ENCODE measurements at places on chromosomes 7 and 10.

DNA sequence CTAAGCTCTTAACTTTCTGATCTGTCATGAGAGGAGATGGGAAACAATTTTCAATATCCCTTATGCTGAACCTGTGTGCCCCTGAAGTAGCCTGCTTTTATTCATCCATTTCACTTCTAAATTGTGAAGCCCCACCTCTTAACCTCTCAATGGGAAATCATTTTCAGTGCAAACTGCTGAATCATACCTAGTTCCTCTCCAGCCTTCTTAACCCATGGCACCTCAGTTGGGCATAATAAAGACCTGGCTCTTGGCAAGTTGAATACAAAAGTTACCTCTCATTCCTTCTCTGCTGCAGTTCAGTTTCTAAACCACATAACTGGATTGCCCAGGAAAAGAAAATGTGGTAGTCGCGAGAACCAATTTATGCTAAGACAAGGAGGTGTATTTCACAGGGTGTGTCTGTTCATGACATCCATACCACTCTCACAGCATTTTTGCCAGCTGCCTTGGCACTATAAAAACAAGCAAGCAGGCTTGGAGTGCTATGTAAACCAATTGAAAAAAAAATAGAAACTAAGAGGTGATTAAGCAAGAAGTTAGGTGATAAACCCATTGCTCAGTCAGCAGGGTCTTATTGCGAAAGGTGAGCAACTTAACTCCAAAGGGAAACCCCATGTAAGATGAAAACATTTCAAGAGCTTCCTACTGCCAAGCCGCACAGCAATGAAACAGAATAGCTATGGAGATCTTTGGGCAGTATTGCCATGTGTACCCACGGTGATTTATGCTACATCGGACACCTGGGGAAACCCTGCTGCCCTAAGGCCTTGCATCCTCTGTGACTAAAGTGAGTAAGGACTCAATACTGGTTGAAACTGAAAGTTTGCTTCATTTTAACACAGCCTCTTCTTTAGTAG lies 57.0 kb upstream of the DKK1 start:
- no peak for DNase-seq

DNA sequence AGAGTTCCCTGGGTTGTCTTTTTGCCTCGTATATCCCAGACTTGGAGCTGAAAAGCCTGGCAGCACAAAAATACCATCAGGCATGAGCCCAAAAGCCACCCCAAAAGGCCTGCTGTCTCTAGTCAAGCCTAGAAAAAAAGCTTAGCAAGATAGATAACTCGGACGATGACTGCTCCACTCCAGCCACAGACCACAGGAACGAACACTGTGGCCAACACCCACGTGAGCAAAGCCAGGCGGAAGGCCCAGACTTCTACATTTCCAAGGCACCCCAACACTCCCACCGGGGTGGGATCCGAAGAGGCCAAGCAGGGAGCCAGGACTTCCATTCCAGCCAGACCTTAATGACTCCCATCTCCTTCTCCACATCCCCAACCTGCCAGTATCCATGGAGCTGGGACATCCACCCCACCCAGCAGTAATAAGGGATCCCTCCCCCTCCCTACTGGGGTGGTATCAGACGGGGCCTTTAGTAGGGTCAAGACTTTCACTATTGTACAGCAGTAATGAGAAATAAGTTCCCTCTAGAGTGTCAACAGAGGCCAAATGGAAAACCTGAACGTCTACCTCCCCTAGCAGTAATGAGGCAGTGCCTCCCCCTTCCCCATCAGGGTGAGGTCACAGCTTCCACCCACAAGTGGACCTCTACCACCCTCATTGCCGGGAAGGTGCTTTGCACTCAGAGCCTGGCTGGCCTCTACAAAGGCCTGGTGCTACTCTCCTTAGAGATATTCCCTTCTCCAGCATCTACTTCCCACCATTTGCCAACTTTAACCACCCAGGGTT lies 23.0 kb downstream of the PRLHR start:
- no peak for DNase-seq

GRCh38 chr10:112986544-112987190 lies 36.6 kb downstream of the TCF7L2 start:
- DNase-seq: no peak

DNA sequence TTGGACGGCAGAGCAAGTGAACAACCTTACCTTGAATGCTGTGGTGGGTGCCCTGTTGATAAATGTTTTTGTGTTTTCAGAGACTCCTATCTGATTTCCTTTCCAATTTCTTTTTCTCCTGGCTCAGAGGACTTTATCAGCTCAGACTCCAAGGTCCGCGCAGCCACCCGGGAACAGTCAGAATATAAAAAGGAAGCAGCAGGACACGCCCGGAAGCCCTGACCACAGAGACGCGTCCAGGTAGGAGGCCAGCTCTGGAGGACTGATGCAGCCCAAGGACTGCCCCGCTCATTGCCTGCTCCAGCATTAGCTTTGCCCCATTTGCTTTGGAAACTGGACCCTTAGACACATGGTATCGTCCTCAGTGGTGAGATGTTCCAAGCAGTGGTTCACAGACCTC lies 61.3 kb downstream of the TACC2 start:
- no peak for DNase-seq

- no peak for DNase-seq
Measured at GRCh38 chr10:125820701-125821100, 2.4 kb downstream of the UROS start.

DNA sequence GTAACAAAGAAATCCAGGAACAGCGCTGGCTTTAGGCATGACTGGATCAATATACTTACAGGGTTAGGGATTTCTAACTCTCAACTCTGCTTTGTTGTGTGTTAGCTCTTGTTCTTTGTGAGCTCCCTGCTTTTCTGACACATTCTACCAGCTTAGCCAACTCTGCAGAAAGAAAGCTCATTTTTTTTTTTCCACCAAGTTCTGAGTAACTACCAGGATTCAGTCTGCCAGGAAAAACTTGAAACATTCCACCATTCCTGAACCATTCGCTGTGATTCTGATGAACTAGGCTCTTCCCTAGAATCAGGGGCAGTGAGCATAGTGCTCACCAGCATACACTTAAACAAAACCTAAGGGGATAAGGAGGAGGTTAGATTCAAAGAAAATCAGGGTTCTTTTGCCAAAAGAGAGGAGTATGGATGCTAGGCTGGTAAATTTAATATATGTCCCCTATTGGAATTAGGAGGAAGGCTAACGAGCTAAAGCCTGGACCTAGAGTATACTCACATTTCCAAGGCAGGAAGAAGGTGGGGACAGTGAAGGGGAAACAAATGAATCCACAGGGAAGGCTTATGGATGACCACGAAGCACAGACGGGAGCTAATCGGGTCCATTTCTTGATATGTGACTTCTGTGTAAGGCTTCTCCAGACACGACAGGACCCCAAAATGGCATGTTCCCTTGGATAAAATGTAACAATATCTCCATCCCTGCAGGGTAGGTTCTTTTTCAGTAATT lies 183.4 kb downstream of the PRKG1 start:
- peak; percentile 36 for DNase-seq

DNA sequence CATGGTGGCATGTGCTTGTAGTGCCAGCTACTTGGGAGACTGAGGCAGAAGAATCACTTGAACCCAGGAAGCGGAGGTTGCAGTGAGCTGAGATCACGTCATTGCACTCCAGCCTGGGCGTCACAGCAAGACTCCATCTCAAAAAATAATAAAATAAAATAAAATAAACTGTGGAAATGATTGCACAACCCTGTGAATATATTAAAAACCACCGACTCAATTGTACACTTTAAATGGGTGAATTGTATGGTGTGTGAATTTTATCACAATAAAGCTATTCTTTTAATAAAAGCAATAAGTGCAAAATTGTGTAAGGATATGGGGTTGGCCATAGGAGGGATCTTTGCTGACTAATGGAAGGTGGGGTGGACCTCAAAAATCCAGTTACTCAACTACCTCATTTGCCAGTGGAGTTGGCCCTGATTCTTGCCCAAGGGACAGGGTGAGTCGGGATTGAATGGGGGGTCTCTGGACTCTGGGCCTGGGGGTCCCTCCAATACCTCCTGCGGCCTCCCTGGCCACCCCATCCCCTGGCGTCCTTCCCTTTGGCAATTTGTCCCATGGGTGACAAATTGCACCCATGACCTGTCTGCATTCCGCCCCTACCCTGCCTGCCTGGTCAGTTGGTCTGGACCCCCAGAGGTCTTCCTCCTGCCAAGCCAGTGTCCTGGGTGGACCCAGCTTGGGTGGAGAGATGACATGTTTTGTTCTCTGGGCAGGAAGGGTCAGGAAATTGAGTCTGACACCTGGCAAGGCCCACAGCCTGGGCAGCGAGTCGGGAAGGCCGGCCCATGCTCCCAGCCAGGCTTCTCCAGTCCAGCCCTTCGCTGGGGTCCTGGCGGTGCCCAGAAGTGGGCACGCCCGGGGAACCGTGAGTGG lies 61.7 kb upstream of the ELN start:
- no peak for DNase-seq

GRCh38 chr10:122702275-122702674 lies 2.6 kb upstream of the C10orf120 start:
- no peak for DNase-seq

DNA sequence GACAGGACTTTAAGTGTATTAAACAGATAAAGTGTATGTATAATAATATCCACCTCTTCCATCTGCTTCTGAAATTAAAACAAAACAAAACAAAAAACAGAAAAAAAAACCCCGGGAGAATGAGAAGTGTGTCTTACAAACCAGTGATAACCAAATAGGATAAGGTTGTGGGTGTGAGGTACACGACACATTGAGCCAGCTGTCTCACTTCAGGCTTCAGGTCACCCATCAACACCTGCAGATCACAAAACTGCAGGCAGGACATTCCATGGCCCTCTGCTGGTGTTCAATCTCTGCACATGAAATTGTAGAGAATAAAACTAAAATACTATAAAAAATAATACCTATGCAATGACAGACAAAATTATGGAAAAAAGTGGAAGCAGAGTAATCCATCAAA lies 339.9 kb downstream of the SFMBT2 start:
- DNase-seq: no peak

DNA sequence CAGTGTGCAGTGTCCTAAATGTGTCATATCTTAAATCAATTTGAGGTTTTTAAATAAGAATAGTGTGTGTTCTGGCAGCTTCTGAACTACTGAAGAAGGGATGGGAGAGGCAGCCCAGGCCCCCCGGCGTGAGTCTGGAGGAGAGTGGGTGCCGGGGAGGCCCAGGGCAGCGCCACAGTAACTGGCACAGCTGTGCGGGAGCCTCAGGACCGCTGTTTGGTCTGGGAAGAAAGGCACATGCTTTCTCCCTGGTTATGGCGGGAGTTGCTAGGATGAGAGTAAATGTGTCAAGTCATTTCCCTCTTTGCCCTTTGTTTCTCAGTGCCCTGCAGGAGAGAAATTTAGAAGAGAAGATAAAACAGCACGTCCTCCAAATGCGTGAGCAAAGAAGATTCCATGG lies 31.9 kb upstream of the PWWP2B start:
- DNase-seq: no peak

DNA sequence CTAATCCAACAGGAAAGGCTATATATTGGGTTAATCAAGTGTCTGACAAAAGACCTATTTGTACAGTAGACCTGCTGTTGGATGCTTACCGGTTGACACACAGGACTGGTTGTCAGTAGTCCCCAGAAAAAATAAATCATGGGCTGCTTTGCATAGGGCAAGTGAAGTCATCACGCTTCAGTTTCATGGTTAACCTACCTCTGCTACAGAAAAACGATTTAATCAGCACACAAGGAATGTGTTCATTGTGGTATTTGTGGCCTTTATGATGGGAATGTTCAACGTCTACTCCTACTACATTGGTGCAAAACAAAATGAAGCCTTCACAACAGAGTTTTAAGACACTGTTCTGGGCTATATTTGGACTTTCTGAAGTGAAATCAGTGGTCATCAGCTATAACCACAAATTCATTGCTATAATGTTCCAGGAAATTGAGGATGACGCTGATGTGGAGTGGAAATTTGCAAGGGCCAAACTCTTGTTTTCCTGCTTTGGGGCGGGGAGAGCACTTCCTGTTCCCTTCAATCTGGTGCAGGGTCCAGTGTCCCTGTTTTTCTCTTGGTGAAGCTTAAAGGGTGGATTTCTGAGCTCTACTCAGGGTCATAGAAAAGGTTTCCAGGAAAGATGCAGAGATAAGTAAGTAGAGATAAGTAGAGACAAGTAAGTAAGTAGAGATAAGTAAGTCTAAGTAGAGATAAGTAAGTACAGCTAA lies 39.3 kb upstream of the GGCT start:
- no peak for DNase-seq

DNA sequence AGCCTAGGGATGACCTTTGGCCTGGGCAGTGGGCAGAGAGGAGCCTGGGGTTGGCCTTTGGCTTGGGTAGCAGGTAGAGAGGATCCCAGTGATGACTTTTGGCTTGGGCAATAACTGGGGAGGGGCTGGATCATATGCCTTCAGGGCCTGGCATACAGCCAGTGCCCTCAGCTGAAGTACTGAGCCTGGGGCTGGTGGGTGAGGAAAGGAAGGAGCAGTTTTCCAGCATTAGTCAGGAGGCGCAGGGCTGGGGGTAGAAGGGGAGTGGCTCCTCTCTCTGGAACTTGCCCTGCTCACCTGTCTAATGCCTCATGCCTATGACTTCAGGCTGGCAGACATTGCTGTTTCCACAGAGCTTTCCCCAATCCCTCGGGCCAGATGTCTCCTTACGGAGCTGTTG lies 15.2 kb upstream of the COMTD1 start:
- no peak for DNase-seq

GRCh38 chr10:99394256-99394655 lies 36.2 kb downstream of the GOT1 start:
- DNase-seq: no peak

DNA sequence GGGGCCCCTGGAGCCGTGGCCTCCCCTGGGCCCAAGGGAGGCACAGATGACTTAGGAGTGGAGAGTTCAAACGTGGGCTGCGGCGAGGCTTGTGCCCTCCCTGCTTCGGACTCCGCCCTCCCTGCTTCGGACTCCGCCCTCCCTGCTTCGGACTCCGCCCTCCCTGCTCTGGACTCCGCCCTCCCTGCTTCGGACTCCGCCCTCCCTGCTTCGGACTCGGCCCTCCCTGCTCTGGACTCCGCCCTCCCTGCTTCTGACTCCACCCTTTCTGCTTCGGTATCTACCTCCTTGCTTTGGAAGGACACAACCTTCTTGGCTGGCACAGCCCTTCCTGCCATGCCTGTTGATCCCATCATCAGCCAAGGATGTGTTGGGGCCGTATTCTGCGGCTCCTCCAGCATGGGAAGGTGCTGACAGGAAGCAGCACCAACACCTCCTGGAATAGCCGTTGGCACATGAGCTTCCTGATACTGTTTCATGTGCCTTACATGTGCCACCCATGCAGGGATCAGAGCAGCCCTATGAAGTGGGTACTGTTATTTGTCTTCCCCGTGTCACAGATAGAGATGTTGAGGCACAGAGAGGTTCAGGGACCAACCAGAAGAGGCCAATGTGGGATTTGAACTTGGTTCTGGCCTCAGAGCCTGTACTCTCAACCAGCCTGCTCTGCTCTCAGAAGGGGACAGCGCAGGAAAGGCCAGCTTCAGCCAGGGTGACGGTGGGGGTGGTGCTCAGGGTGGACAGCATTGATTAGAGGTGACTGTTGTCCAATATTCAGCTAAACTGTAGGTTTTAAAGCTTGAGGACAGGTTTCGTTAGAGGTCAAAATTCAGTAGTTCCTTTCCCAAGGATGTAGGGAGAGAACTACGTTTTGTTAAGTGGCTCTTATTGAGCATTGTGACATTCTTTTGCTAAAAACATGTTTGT lies 114.5 kb downstream of the NKX6-2 start:
- DNase-seq: no peak

All from fibroblast of gingiva (primary cell).